ENCODE measurements at places on chromosomes 13 and 19. TPM values are rescaled to one million over a fixed set of nuclear protein-coding genes. Genes with fewer than 3 reads are reported as not detected.
A peak's percentile ranks its signal among the peaks of the same experiment; 100 is the strongest.

- H3K27me3 ChIP-seq: no peaks in the 10 kb centered on the region
- H3K4me1 ChIP-seq: peaks cover 9% of the 10 kb centered on the region
- H3K36me3 ChIP-seq: no peaks in the 10 kb centered on the region
- H3K27ac ChIP-seq: no peak overlapping the region
- DNase-seq: no peak
Observed at GRCh38 chr13:62432906-62433305, 1017.3 kb upstream of the PCDH20 start.

- peaks cover 18% of the 10 kb centered on the region for H3K36me3 ChIP-seq
- no peak for DNase-seq
- no peaks in the 10 kb centered on the region for H3K27me3 ChIP-seq
- H3K4me1 ChIP-seq: peaks cover 13% of the 10 kb centered on the region
- peak overlapping the region; percentile 14 for H3K27ac ChIP-seq
Observed at GRCh38 chr19:48244281-48244680, 11.4 kb downstream of the CARD8 start.

- peaks cover 86% of the 10 kb centered on the region for H3K4me1 ChIP-seq
- no peaks in the 10 kb centered on the region for H3K36me3 ChIP-seq
- H3K4me3 ChIP-seq: peak overlapping the region; percentile 13
- peak overlapping the region; percentile 80 for H3K27ac ChIP-seq
- DNase-seq: no peak
Observed at GRCh38 chr13:98542568-98543377, 34.1 kb downstream of the STK24 start.

DNA sequence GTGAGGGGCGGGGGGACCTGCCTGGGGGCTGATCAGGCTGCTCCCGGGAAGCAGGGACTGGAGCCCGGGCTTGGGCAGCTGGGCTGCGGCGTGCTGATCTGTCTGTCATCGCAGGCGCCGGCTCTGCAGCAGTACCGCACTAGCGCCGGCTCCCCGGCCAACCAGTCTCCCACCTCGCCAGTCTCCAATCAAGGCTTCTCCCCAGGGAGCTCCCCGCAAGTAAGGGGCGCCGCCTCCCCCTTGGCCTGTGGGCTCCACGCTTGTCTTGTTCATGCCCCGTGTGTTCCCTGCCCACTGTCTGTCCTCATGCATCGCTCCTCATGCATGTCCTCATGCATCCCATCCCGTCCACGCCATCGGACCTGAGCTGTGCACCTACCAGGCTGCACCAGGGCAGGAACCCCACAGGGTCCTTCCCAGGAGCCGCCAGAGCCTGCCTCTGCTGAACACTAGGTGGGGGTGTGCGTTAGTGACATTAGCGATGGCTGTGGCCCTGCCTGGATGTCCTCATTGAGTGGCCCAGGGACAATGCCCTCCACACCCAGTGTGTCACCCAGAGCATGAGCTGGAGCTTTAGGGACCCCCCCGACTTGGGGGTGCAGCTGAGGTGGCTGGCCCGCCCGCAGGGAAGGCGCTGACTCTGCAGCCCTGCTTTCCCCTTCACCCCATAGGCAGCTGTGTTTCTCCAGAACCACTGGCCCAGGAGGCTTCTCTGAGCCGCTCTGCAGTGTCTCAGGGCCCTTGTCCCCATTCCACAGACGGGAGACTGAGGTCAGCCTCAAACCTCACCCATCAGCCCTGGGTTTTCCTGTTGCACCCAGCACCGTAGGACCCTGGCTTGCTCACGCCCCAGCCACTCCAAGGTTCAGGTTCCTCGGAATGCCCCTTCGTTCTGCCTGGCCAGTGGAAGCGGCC lies 19.5 kb downstream of the COMP start:
- H3K27me3 ChIP-seq: no peaks in the 10 kb centered on the region
- no peak overlapping the region for H3K27ac ChIP-seq
- peaks cover 7% of the 10 kb centered on the region for H3K4me1 ChIP-seq
- no peak for DNase-seq
- no peaks in the 10 kb centered on the region for H3K36me3 ChIP-seq

GRCh38 chr19:38291855-38292254 lies 12.2 kb upstream of the C19orf33 start:
- H3K4me3 ChIP-seq: no peak overlapping the region
- H3K36me3 ChIP-seq: no peaks in the 10 kb centered on the region
- no peaks in the 10 kb centered on the region for H3K27me3 ChIP-seq
- no peak overlapping the region for H3K27ac ChIP-seq

DNA sequence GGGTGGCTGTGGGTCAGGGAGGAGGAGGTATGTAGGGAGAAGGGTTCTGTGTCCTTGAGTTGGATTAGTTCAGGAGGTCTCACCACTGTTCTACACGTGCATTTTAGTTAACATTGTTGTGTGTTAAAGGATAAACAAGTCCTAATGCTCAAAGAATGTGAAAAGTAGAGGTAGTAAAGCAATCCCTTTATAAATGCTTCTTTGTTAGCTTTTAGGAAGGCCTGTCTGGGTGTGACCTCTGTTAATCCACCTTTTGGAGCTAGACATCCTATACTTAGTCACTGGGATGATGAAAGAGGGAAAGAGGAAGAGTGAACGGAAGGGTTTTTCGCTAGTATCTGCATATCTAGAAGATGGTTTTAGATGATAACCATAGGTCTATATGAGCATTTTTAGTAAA lies 42.2 kb upstream of the FLT1 start:
- H3K36me3 ChIP-seq: no peaks in the 10 kb centered on the region
- H3K4me3 ChIP-seq: no peak overlapping the region
- DNase-seq: no peak
- H3K4me1 ChIP-seq: peaks cover 9% of the 10 kb centered on the region

DNA sequence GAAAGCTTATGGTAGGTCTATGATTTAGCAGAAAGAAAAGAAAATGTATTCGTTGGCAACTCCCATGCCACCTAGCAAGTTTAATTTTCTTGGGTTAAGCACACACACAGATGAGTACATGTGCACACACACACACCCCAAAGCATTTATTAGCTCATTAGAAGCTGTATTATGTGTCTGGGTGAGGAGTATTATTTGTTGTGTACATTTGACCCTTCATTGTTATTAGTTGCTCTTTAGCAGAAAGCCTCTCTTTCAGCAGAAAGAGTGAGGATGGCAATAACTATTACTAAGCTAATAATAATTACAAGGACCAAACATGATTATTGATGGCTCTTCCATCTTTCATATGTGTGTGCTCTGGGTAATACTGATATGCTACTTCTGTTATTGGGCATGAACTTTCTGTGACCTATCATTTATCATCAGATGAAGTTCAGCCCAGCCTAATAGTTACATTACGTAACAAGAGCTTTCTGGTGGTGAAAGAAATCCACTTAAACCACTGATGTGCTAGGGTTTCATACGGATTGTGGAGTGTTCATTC lies 177.4 kb upstream of the OBI1 start:
- no peaks in the 10 kb centered on the region for H3K36me3 ChIP-seq
- no peaks in the 10 kb centered on the region for H3K27me3 ChIP-seq
- H3K4me1 ChIP-seq: no peaks in the 10 kb centered on the region

DNA sequence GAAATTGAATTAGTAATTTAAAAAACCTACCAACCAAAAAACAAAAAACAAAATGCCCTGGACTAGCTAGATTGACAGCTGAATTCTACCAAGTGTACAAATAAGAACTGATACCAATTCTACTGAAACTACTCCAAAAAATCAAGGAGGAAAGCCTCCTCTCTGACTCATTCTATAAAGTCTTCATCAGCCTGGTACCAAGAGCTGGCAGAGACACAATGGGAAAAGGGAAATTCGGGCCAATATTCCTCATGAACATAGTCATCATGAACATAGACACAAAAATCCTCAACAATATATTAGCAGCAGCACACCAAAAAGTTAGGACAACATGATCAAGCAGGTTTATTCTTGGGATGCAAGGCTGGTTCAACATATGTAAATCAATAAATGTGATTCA lies 2667.7 kb upstream of the PCDH20 start:
- no peaks in the 10 kb centered on the region for H3K27me3 ChIP-seq
- no peak overlapping the region for H3K4me3 ChIP-seq
- H3K36me3 ChIP-seq: no peaks in the 10 kb centered on the region
- no peak overlapping the region for H3K27ac ChIP-seq
- no peak for DNase-seq
- H3K4me1 ChIP-seq: no peaks in the 10 kb centered on the region

The FXYD1 gene
- 2.9 TPM for total RNA-seq

The VAV1 gene
- total RNA-seq: not detected

The CASP14 gene
- total RNA-seq: not detected

The JUND gene
- 129 TPM for total RNA-seq

The SPACA4 gene
- not detected for total RNA-seq

The PRR20B gene
- total RNA-seq: not detected
